ENCODE measurements at places on chromosomes 4 and X.

DNA sequence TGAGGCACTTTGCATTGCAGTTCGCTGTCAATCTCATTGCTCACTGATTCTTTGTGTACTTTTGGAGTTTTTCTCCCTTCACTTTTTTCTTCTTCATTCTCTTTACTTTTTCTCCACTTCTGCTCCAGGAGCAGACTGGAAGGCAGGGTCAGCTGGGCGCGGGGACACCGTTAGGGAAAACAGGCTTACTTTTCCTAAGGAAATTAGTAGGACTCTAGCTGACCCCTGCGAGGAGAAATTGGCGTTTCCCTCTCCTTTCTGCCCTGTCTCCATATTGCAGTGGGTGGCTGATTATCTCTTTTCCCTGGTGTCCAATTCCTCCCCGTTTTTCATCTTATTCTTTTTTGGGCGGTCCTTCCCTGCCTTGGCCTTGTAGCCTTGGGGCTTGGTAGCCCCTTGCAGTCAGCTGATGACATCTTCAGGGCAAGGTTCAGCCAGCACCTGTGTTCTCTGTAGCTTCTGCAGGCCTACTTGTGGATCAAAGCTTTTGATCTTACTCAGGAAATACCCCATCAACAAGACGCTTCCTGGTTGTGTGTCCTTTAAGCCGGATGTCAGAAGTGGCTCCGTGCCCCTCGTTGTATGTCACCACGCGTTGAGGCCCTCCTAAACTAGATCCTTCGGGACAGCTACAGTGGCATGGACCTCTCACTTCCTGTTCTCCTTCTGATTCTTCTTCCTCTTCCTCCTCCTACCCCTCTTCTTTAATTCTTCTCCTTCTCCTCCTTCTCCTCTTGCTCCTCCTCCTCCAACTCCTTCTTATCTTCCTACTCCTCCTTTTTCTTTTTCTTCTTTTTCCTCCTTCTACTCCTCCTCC, 36.1 kb downstream of the NBDY start:
- no peak for DNase-seq

- no peak for DNase-seq
Measured at GRCh38 chr4:69894186-69894585, 34.2 kb upstream of the SULT1E1 start.

- DNase-seq, result no peak
Measured at GRCh38 chrX:3175659-3176438, 134.6 kb downstream of the ARSF start.

- DNase-seq, result no peak
Measured at GRCh38 chr4:105686571-105686970, 21.9 kb downstream of the INTS12 start.

DNA sequence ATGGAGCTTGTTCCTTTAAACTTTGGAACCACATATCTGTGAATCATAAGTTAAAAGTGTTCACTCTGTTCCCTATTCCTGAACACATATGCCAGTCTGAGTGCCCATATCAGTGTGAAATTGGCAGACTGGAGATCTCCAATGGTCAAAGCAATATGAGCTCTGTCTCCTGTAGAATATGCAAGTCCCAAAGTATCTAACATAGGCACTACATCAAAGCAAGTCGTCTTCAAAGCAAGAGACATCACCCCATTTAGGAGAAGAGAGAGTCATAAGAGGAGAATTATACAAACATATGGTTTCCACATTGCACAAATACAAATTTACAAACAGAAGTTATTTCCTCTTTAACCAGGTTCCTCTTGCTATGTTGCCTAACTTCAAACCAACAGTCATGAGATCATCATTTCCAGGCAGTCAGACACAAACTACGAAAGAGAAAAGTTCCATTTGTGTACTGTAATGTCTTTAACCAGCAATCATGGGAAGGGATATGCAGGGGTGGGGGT, 9.9 kb upstream of the GK start:
- DNase-seq, result no peak

DNA sequence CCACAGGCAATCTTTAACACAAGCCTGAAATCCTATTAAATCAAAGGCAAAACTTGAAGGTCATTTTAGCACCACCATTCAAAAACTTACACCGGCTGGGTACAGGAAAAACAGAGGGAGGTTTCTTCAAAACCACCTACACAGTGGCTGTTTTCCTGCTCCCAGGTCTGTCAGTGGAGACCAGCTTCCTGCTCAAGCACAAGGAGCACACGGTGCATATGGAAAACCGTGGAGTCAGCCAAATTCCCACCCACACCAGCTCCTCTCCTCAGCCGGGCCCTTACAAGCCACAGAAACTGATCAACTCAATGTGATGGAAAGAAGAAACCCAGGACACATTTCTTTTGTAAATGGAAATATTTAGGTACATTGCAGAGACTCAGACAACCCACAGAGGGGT, 14.3 kb upstream of the FAM241A start:
- no peak for DNase-seq

- DNase-seq, result no peak
Measured at GRCh38 chrX:23383411-23383810, 48.8 kb downstream of the PTCHD1 start.

DNA sequence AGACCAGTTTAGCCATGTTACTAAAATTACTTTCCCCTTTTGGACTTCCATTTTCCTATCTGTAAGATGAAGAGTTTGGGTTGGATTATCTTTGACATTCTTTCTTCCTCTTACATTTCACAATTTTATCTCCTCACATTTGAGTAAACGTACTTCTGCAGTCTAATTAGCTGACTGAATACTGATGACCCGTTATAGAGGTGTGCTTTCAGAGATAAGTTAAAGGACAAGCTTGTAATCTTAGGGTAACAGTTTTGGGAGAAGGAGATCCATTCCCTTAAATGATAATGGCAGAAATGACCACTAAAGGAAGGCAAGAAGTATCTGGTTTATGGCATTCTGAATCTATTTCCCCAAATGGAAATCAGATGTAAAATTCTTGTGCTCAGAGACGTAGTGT, 222.6 kb upstream of the FTHL17 start:
- no peak for DNase-seq

- no peak for DNase-seq
Measured at GRCh38 chr4:106986486-106986885, 49.6 kb downstream of the DKK2 start.

DNA sequence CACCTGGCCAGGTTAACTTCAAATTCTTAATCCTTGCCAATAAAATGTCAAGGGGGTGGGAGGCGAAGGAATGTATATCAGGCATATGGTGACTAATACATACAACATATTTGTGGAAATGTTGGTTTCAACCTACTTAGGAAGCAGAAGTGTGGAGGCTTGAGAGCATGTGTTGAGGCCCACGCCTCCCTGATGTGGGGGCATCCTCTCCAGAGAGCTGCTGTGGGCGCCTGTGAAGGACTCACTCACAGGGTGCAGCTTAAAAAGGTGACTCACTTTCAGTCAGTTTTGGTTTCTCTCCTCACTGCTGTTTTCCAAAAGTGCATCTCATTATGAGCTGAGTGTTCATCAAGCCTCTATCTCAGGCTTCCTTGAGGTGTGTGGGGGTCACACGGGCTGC, 27.5 kb downstream of the LNX1 start:
- peak; percentile 19 for DNase-seq

DNA sequence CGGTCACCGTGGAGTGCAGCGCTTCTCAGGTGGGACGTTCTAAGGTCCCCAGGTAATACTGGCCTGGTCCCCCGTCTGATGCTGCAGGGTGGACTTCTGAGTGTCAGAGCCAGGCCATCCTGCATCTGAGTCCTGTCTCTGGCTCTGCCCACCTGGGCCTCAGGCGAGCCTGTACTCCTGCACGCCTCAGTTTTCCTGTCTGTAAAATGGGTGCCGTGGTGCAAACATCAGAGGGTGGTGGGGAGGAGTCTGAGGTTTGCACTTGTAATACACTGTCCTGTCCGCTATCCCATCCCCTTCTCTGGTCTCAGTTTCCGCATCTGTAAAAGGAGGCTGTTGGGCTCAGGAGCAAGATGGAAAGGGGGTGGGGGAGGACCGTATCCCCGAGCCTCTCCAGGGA, 41.3 kb downstream of the SORCS2 start:
- DNase-seq, result no peak

DNA sequence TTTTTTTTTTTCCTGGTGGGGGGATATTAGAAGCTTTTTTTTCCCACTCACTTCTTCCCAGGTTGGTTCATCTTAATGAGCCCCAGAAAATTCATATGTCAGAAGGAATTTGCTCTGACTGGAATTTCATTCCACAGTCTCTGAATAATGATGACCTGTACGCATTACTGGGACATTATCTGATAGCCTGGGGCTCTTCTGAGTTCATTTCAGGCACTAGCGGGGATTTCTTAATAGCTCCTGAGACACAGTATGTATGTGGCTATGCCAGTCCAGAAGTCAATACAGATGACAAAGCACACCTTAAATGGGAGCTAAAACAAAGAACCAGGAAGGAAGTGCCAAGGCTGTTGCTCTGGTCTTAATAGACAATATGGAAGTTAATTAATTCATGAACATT, 295.2 kb upstream of the IGFBP7 start:
- DNase-seq, result peak; percentile 9

DNA sequence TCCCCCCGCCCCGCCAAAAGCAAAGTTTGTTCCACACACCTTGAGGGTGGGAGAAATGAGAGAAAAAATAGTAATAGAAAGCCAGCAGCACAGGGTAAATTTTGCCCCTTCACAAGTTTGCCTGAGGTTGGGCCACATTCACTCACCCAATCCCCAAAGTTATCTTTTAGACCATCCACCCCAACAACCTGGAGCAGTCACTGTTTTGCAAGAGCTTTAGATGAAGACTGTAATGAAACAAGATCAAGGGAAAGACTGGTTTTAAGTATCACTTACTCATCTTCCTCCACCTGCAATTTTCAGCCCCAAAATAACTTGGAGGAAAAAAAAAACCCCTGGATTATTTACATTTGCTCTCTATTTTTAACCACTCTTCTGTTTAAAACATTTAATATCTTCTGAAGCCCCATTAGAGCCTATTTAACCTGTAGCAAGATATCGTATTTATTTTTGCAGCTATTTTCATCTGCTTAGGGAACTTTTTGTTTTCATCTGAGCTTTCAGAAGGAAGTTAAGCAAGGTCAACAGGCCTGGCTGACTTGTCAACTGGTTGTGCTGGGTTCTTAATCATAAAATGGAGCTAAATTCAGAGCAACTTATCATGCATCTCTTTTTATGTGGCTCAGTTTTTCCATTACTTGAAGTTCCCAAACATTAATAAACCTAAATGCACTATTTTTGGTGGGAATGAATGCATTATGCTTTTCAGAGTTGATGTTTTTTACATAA, 24.6 kb upstream of the TBL1X start:
- DNase-seq, result no peak

DNA sequence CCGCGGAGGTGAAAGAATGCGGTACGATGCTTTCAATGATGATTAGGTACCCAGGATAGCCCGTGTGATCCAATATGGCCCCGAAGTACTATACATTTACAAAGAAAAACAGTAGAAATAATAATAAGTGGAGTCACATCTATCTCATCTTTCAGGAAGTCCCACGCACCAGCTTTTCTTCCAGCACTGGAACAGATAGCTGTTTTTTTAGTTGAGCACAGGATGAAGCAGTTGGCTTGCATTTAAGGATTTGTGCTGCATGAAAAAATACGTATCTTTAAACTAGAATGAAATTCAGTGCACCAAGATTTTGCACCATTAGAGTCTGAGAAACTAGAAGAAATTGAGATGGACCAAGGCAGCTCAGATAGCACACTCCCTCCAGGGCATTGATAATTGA, 44.1 kb downstream of the SMIM20 start:
- DNase-seq, result no peak

GRCh38 chr4:1030031-1030430, 18.6 kb downstream of the FGFRL1 start:
- no peak for DNase-seq

DNA sequence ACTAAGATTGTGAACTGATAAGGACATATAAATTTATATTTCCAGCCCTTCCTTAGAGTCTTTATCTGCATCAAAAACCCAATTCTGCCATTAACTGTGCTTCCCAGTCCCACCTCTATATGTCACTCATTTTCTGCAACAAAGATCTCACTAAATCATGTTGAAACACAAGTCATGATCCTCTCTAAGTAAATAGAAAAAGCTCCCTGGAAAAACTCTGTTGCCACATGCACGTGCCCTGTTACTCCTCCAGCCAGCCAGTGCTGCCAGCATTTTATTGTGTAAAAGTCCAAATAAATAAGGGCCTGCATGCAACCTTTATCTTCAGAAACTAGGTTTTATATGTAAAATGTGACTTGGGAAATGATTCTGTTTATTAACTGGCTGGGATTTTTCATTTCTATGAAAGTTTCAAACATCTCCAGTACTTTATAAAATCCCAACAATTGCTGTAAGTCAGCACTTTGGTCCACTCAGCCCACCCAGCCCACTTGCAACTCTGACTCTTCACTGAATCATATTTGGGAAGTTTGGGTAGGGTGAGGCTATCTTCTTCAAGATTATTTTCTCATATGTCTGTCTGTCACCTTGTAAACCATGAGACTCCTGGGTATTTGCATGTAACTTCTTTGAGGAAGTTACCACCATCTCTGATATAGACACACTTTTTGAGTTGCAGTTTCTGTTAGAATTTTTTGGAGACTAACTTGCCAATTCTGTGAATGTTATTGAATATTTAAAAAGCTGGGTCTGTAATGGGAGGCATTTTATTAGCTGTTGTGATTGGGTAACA, 40.0 kb upstream of the SMARCA5 start:
- no peak for DNase-seq

GRCh38 chrX:17520016-17520615, 145.1 kb downstream of the NHS start:
- DNase-seq, result no peak

- no peak for DNase-seq
Measured at GRCh38 chr4:11098461-11098860, 330.2 kb downstream of the HS3ST1 start.

DNA sequence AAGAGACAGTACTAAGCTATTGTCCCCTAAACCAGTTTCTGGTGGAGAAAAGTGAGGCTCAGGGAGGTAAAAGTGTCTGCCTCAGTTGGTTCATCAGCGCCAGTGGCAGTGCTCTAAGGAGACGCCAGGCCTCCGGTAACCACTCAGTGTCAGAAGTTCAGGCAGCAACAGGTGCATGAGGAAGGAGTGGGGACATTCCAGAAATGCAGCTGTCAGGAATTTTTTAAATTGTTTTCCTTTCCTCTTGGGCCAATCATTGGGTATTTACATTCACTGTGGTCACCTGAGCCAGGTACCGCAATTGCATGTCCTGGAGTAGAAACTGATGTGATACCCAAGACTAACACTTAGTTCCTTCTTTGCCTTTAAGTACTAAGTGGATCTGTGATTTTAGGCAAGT, 40.2 kb upstream of the HS3ST1 start:
- DNase-seq, result no peak

- DNase-seq, result peak; percentile 87
Measured at GRCh38 chrX:130120746-130121504, 10.6 kb upstream of the ELF4 start.

GRCh38 chr4:109184491-109184961, 117.9 kb downstream of the COL25A1 start:
- no peak for DNase-seq

GRCh38 chr4:146582864-146583263, 55.8 kb upstream of the POU4F2 start:
- DNase-seq, result no peak

DNA sequence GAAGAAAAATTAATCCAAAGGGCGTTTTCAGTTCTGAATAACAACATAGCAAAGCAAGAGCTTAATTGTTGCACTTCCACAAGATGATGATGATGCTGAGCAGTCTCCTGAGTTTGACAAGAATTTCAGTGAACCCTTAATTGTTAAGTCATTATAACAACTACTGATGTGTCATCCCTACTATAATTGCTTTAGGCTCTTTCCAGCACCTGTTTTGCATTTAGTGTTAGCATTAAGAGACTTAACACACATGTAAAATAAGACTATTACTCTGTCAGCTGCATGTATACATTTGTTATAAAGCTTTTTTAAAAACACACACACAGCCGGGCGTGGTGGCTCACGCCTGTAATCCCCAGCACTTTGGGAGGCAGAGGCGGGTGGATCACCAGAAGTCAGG, 37.9 kb upstream of the GALNT7 start:
- no peak for DNase-seq
